Glomerular endothelial cell (primary cell): ENCODE measurements at places on chromosomes 5 and 9. TPM values are rescaled to one million over a fixed set of nuclear protein-coding genes. Genes with fewer than 3 reads are reported as not detected.

PRELID2 gene
- 6.1 and 8.3 TPM in 2 replicates for total RNA-seq

EPB41L4B gene
- 0.88 and 1.8 TPM in 2 replicates for total RNA-seq

GARIN3 gene
- not detected in 2 replicates for total RNA-seq

RASEF gene
- 0.06 and 0.48 TPM in 2 replicates for total RNA-seq

FASTKD3 gene
- total RNA-seq = 6.4 and 9.1 TPM in 2 replicates

DIRAS2 gene
- 0.18 and 3.8 TPM in 2 replicates for total RNA-seq

ACTBL2 gene
- 2.8 and 4.0 TPM in 2 replicates for total RNA-seq

OR13C9 gene
- not detected in 2 replicates for total RNA-seq

PDCD1LG2 gene
- total RNA-seq = 20.4 and 27.0 TPM in 2 replicates

- no peak for DNase-seq
These were observed 51.0 kb upstream of the RNU6ATAC start for GRCh38 chr9:134215420-134215698.

GRCh38 chr9:72509635-72510034, 11.8 kb upstream of the TMC1 start:
- no peak for DNase-seq

- no peak for DNase-seq
These were observed 685 bp upstream of the ADGRD2 start for GRCh38 chr9:124449381-124450151.

DNA sequence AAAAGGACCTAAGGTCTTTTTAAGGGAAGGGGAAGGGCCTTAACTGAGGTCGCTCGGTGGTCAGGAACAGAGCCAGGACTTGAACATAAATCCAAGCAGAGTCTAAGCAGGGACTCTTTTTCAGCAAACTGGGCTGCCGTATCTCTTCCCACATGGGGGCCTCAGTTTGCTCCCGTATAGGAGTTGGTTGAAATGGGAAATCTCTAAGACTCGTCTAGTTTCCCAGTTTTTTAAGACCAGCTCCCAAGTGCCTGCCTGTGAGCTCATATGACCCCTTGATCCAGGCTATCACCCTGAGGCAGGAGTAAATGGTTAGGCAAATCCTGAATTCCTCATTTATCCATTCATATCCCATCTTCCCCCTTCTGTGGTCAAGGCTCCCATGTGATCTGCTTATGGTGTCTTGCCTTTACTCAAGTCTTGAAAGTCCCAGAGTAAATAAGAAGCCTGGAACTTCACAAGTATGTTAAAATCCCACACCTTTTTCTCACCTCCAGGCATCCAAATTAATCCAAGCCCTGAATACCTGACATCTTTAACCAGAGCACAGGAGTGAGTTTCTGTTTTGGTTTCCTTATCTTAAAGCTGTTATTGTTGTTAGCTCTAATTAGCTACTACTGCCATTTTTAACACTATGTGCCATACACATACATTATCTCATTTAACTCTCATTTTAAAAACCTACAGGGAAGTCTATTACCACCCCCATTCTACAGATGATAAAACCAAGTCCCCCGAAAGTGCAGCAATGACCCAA, 3.0 kb downstream of the ARSI start:
- no peak for DNase-seq

GRCh38 chr5:136766456-136766855, 401.1 kb upstream of the TRPC7 start:
- no peak for DNase-seq

- DNase-seq = peak; percentile 60
These were observed 68.6 kb upstream of the DPYSL3 start for GRCh38 chr5:147578228-147579024.

DNA sequence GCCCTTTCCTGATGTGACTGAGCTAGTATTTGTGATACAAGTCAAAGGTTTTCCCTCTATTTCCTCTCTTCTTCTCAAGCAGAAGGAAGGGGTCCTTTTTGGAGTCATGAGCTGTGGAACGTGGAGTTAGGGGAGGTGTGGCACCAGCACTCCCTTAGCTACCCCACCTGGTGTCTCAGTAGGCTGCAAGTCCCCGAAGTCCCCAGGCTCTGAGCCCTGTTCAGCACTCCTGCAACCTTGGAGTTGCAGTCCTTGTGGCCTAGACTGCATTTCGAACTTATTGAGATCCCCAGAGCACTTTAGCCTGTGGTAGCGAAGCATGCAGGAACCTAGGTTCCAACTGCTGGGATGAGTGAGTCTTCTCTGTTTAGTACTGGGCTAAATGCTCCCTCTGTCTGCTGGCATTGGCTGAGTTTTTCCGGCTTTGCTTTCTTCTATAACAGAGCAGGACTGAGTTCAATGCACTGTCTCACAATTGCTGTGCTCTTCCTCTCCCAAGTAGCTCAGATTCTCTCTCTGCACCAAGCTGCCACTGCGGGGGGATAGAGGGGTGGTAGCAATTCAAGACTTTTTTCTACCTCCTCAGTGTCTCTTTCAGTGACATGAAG, 600.7 kb upstream of the CDH9 start:
- no peak for DNase-seq

GRCh38 chr5:129978270-129978669, 74.0 kb downstream of the CHSY3 start:
- DNase-seq = no peak

- no peak for DNase-seq
These were observed 26.1 kb upstream of the RASA1 start for GRCh38 chr5:87241555-87241954.

- no peak for DNase-seq
These were observed 10.9 kb upstream of the SLC24A2 start for GRCh38 chr9:19799784-19800183.

GRCh38 chr5:52963636-52964035, 25.5 kb upstream of the ITGA2 start:
- DNase-seq = no peak

GRCh38 chr9:126057121-126057825, 269.4 kb upstream of the MVB12B start:
- DNase-seq = no peak

GRCh38 chr9:127726871-127727270, 8.2 kb downstream of the TOR2A start:
- no peak for DNase-seq

- no peak for DNase-seq
These were observed 271.1 kb downstream of the DENND1A start for GRCh38 chr9:123658792-123659191.

DNA sequence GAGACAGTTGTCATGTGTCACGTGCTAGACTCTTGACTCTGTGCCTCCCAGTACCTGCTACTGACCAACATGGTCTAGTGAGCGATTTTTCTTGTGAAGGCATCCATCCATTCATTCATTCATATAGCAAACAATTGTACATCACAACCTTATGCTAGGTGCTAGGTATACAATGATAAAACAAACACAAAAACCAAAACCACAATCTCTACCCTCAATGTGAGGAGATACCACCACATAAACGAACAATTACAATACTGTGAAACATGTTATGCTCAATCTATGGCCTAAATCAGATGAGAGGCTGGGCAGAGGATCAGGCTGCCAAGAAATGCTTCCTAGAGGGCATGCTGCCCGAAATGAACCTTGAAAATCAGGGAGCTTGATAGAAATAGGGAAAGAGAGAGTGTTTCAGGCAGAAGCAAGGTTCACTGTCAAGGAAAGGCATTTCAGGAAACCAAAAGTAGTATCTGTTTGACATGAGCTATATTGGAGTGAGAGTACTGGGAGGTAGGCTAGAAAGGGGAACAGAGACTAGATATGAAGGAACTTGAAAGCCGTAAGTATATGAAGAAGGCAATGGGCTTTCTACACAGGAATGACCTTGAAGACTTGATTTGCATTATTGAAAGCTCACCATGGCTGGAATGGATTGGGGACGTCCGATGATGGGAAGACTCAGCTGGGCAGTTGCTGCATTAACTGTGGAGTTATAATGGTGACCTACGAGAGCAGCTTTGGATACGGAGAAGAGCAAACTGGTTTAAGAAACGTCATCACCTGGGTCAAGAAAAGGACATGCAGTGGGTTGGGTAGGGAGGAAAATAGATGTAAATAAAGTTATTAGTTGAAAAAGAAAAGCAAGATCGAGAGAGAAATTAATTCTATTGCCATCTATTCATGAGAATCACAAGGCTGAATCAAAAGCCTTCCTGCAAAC, 90.1 kb downstream of the THBS4 start:
- no peak for DNase-seq

DNA sequence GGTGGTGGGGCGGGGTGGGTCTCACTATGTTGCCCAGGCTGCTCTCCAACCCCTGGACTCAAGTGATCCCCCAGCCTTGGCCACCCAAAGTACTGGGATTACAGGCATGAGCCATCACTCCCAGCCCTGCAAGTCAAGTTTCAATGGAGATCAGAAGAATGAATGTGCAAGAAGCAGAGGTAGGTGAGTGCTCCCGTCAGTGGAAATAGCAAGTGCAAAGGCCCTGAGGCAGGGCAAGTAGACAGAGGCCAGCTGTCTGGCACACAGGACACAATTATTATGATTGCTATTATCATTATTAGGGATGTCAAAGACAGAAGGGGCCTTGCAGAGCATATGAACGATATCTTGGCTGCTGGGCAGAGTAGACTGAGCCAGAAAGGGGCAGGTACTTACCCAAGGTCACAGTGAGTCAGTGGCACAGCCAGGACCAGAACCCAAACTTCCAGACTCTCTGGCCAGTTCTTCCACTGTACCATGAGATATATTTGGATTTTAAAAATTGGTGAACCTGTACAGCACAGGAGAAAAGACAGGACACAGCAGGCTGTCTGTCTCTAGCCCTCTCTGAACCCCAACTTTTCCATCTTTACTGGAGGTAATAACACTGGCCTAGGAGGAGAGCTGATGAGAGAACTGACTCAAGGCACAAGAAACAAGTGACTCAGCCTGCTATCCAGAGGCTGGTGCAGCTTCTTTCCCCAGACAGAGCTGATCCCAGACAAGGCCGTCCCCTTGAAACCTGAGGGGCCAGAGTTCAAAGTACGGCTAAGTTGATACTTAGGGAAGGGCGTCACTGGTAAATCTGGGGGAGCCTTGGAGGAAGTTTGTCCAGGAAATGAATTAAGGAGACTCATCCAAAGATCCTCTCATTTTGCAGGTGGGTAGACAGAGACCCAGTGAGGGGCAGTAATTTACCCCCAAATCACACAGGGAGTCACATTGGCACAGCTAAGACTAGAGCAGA, 1.4 kb downstream of the HDHD3 start:
- DNase-seq = no peak
